ENCODE measurements at places on chromosomes 4 and X.

GRCh38 chrX:103376979-103377324 is 614 bp downstream of the BEX3 start:
- DNase-seq, result no peak

- DNase-seq, result no peak
These were observed 214.1 kb downstream of the THOC2 start for GRCh38 chrX:123518791-123519190.

DNA sequence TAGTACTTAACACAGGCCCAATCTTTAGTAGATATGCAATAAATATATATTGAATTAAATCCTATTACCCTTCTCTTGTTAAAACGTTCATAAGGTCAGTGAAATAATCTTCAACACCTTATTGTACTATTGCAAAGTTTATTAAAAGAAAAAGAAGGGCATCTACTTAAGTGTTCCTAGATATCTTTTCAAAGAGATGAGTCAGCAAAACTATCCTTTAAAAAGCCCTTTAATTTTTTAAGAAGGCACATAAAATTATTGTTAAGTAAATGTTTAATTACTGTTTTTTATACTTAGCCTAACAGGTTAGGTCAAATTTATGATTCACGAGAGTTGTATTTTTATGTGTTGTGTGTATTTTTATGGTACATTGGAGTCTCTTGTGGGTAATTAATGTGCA is 77.3 kb upstream of the PPP1R2C start:
- DNase-seq, result no peak

- DNase-seq, result no peak
These were observed 10.8 kb upstream of the GUCY1B1 start for GRCh38 chr4:155748039-155748438.

DNA sequence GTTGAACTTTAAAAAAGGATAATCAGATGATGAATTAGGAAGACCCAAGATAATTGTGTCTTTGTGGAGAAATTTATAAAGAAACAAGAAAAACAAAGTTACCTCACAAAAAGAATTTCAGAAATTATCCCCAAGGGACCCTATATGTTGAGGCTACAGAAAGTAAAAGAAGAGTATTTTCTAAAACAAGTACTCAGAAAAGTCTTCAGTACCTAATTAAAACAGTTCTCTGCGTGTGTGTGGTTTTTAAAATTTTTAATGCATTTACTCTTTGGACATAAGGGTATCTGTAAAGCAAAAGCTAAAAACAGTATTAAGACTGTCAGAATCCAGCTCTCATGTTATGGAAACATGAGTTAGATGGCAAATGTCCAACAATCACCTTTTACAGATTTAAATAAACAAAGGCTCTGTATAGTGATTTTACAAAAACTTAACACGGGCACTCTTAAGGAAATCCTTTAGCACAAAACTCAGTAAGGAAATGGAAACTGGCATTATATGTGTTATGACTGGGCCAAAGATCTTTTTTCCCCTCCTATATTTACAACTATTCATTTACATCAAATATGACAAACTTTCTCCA is 187.5 kb downstream of the NSUN7 start:
- DNase-seq, result no peak

DNA sequence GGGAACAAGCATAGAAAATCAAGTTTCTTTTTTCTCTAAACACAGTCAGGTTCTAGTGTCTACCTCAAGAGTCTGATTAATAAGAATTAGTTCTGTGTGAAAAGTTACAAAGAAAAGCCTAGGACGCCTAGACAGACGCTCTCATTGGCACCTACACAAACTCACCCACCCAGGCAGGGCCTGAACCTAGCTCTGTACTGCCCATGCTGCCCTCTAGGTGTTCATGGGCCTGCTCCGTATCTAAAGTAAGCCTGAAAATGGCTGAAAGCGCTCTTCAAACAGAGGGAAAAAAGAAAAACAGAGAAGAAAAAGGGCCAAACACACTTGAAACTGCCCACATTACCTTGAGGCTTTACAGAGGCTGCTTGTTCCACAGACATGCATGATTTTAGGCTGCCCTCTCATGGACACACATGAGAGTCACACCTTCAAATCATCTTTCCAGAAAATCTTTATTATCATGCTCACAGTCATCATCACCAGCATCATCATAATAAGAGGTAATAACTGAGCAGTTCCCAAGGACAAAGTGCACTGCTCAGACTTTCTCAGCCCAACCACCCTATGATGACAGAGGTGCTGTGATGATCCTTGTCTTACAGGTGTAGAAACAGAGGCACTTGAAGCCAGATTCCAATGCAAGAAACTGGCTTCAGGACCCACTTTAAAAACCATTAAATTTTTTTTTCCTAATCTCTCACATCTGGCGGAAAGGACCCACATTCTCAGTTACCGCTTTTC is 49.6 kb downstream of the MAP7D2 start:
- no peak for DNase-seq

DNA sequence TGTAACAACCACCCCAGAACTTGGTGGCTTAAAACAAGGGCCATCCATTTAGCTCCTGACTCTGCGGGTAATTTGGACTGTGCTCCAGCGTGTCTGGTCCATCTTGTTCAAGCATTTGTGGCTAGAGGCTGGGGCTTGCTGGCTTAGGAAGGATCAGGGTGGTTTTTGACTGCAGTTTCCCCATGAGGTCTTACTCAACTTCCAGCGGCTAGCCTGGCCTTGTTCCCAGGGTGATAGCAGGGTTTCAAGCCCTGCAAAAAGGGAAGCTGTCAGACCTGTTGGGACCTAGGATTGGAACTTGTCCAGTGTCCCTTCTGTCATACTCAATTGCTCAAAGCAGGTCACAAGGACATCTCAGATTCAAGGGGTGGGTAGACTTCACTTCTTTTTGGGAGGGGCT is 205.9 kb downstream of the STIM2 start:
- DNase-seq, result no peak

DNA sequence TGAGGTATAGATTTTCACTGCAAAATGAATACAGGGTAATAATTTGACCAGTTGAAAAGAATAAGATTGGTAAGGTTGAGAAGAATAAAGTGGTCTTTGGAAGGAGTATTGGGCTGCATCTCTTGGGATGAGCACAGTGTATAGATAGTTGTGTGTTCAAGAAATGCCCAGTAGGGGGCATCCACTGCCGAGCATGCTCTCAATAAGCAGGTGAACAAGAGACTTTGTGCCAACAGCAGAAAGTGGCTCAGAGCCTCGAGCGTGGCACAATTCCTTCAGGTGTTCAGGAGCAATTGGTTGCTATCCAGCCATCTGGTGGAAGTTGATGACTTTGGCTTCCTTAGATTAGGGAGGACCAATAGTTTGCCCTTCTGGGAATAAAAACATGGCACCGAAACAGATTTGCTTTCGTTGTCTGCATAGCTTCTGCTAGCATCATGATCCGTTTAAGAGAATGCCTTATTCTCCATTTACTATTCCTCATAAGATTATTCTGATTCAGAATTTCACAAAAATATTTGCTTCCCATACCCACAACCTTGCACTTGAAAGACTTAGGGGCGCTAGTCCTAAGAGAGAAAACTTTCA is 258.1 kb upstream of the NEIL3 start:
- no peak for DNase-seq

- DNase-seq, result no peak
These were observed 1.4 kb upstream of the PACRGL start for GRCh38 chr4:20698820-20699219.

- no peak for DNase-seq
These were observed 219.0 kb upstream of the FGF13 start for GRCh38 chrX:138930583-138930945.

GRCh38 chr4:93996895-93997294 is 168.3 kb downstream of the ATOH1 start:
- DNase-seq, result no peak

GRCh38 chr4:105374071-105374470 is 99.8 kb downstream of the PPA2 start:
- no peak for DNase-seq

DNA sequence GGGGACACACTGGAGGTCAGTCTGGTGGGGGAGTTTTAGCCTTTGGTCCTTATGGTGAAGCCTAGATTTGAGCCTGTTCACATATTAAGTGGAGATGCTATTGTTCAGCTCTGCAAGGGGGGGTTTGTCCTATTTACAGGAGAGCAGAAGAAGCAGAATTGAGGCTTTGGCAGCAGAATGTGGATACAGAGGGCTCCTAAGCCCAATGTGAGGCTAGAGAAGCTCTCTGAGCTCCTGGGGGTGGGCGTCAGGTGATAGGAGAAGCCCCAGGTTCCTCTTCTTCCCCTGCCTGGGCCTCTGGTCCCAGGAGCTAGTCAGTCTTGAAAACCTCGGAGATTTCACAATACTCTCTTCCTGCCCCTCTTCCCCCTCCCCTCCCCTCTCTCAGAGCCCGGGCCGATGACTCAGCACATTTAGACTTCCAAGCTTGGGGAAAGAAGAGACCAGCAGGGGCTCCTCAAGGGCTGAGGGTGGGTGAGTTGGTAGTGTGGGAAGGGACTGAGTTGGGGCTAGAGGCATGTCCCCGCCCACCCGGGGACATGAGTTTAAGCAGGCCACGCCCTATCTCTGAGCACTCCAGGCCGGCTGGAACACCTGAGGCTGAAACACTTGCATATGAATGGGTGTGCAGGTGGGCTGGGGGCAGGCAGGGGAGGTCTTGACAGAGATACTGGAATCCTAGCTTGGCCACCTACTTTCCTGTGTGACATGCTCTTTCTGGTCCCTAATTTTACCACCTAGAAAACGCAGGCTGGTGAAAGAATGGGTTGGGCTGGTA is 3.4 kb downstream of the TFE3 start:
- no peak for DNase-seq

- no peak for DNase-seq
These were observed 28.6 kb upstream of the KIAA0232 start for GRCh38 chr4:6753891-6754290.

- DNase-seq, result no peak
These were observed 329.4 kb upstream of the PPARGC1A start for GRCh38 chr4:24219209-24219608.

DNA sequence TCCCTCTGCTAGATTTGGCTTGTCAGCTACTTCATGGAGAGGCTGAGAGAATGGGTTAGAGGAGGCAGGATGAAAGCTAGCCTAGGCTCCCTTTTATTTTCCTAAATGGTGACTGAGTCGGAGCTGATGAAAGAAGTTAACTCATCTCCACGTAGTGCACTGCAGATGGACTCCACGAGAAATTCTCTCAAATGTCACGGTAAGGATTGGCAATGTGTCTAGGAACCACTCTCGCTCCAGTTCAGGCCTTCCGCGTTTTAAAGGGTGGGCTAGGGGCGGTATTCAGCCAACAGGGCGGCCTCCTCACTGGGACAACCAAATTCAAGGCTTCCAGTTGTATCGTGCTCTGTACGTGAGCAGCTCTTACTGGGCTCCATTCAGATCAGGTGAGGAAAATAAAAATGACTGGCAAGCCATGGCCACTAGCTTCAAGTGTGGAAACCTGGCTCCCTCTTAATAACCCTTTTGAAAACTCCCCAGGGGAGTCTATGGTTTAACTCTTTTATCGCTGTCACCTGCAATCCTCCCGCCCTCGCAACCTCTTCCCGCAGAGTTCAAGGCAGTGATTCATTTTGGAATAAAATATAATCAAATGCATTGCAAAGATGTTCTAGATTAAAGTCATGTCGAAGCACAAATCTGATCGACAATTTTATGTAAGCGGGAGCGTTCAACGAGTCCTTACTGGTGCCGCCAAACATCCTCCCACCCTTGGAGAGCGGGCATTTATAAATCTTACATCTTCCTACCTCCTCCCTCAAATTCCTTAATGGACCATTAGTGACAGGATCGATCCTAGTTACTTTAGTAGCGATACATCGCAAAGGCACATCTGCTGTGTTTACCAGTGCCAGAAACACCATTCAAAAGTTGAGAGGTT is 1.2 kb downstream of the SPOCK3 start:
- DNase-seq, result no peak

DNA sequence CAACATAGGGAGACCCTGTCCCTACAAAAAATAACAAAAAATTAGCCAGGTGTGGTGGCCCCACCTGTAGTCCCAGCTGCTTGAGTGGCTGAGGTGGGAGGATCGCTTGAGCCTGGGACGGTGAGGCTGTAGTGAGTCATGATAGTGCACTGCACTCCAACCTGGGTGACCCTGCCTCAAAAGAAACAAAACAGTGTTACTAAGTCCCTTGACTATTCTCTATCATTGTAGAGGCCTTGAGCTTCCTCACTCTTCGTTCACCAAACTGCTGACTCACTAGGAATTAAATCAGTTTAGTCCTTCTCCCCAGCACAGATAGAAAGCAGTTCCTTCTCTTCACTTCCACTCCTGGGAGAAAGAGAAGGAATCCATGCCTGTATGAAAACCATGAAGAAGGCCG is 14.5 kb downstream of the CDS1 start:
- DNase-seq, result no peak

GRCh38 chr4:163941221-163941905 is 446.9 kb downstream of the TMA16 start:
- DNase-seq, result no peak

- no peak for DNase-seq
These were observed 17.3 kb upstream of the CLNK start for GRCh38 chr4:10701702-10702460.

DNA sequence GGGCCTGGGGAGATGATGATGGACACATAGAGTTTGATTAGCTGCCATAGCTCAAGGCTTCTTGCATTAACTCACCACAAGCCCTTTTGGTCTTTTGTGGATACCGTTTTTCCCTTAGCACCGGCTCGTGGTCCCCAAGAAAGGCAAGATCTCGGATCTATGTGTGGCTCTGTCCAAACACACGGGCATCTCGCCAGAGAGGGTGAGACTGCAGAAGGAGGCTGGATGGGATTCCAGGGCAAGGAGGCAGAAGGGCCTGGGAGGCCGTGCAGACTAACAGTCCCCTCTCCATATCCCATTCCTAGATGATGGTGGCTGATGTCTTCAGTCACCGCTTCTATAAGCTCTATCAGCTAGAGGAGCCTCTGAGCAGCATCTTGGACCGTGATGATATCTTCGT is 9.5 kb downstream of the USP11 start:
- no peak for DNase-seq

DNA sequence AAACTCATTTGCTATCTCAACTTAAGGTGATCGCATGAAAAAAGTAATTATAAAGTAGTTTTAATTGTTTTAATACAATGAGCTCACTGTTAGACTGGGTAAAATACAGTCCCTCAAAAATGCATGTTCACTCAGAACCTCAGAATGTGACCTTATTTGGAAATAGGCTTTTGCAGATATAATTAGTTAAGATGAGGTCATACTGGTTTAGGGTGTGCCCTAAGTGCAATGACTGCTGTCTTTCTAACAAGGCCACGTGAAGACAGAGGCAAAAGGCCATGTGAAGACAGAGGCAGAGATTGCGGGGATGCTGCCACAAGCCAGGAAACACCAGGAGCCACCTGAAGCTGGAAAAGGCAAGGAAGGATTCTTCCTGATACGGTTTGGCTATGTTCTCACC is 262.1 kb downstream of the NKX6-1 start:
- DNase-seq, result no peak

DNA sequence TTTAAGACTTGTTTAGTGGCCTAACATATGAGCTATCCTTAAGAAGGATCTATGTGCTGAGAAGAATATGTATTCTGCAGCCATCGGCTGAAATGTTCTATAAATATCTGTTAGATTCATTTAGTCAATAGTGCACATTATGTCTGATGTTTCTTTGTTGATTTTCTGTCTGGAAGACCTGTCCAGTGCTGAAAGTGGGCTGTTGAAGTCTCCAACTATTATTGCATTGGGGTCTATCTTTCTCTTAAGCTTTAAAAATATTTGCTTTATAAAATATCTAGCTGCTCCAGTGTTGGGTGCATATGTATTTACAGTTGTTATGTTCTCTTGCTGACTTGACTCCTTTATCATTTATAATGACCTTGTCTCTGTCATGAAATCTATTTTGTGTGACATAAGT is 9.4 kb upstream of the BLTP1 start:
- no peak for DNase-seq

Measured in cerebellar nuclear complex (tissue), 1 donor.